Sciatic nerve (tissue), 2 donors: ENCODE measurements at places on chromosomes 1 and 21.

GRCh38 chr1:223820515-223820858, 25.3 kb downstream of the TP53BP2 start:
- no peak for DNase-seq

- DNase-seq = no peak
Observed at GRCh38 chr21:34020005-34020847, 53.2 kb upstream of the MRPS6 start.

DNA sequence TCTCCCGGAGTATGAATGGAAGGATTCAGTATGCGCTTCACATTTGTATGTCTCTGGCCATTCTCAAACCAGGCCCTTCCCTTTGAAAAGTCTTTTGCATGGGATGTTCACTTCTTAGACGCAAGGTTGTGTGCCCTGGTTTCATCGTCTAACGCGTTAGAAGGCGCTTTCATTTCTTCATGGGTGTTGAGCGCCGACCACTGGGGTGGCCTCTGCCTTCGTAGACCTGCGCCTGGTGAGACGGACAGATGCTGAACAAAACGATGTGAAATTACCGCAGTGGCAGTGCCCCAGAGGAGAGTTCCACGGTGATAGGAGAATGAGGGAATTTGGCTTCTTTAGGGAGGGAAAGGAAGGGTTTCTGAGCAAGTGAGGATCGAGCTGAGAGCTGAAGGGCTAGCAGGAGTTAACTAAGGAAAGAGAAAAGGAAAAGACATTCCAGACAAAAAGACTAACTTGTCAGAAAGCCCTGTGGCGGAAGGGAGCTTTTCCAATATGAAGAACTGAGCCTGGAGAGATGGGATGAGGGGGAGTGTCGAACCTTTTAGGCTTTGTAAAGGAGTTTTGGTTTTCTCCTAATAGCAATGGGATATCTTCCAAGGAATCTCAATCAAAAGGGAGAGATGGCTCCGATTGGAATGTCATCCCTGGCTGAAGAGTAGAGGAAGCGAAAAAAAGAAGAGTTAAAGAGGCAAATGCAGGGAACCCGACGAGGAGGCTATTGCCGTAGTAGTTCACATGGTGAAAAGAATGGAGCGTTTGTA, 951 bp downstream of the GGPS1 start:
- DNase-seq = no peak

DNA sequence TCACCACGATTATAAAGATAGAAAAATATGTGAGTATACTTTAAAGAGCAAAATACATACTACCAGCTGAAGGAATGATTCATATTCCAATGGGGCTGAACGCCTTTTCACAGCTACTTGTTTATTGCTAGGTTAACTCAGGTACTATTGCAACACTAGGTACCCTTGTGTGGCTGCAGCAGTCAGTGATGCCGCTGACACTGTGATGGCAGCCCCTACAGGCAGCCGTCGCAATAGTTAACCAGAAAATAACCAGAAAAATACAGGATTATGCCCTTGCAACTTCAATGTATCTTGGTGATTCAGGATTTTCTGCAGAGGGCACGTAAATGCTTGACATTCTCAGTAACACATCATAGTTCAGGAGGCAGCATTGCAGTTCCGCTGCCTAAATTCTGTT, 1.6 kb upstream of the MARK1 start:
- DNase-seq = no peak

DNA sequence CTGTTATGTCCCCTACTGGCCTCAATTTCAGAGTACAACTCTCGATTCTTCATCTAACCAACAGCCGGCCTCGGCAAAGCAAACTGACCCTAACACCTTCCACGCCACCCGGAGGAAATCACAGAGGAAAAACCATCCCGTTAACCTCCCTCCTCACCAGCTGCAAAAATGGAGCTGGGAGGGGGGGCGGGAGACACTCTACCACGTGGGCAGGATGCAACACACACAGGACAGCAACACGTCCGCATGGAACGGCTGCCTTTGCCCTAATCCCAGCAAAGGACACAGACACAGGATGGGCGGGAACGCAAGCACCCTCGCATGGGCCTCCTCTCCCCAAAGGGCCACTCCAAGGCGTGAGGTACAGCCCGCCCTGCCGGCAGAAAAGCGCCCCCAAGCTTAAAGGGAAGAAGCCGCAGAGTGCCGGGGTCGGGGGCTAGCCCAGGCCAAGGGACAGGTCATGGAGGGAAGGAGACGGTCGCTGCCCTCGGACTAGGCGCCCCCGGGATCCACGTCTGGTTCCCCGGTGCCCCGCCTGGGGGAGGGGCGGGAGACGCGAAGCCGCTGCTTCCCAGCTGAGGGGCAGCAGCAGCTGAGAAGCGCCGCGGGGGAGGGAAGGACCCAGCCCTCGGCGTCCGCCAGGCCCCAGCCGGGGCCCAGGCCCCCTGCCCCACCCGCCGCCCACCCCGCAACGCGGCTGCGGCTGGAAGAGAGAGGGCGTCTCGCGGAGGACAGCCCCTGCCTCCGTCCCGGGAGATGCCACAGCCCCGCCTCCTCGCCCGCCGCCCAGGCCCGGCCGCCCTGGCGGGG, 590 bp downstream of the FOXJ3 start:
- peak; percentile 76 for DNase-seq

DNA sequence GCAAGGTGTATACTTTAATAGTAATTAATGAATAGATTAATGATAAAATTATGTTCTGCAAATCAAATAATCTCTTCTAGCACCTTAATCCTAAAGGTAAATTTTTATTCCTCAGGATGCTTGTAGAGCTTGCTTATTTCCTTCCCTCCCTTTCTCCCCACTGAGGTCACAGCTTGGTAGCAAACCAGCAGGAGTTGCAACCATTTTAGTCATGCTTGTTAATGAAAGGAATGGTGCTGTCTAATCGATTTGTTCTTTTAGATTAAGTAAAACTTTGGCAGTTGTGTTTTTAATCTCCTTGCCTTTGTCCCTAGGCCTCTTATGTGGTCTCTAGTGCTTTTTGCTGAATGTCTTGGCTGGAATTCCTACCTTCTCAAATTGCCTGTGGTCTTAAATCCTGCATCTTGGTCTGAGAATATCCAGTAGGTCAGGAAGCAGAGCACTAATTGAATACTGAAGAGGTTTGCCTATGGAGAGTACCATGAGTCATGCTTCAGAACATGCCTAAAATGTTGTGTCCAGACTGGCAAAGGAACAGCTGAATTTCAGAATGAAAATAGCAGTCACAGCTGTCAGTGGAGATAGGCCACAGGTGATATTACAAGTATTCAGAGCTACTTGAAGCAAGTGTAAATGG, 36.3 kb upstream of the RWDD3 start:
- DNase-seq = no peak

GRCh38 chr1:177915641-177916040, 54.2 kb downstream of the SEC16B start:
- DNase-seq = no peak

GRCh38 chr21:45320261-45321025, 32.7 kb upstream of the POFUT2 start:
- DNase-seq = peak; percentile 64

DNA sequence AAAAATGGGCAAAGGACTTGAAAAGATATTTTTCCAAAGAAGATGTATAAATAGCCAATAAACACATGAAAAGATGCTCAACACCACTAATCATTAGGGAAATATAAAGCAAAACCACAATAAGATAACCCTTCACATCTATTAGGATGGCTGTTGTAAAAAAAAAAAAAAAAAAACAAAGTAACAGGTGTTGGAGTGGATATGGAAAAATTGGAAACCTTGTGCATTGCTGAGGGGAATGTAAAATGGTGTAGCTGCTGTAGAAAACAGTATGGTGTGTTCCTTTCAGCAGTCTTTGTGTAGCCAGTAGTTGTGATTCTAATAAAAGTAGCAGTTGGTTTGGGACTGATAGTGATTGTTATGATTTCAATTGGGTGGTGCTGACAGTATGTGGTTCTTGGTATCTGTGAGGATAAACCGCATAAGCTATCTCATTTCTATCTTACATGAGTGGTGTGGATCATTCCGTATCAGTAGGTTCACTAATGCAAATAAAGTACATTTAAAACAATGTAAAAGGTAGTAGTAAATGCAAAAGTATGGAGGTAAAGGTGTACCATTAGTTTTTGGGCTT, 19.9 kb downstream of the MAN1A2 start:
- no peak for DNase-seq

GRCh38 chr1:91490501-91490900, 10.2 kb upstream of the CDC7 start:
- no peak for DNase-seq

GRCh38 chr1:17009706-17010105, 2.0 kb downstream of the ATP13A2 start:
- no peak for DNase-seq

- DNase-seq = peak; percentile 84
Observed at GRCh38 chr1:22709891-22710700, 543 bp upstream of the EPHB2 start.

DNA sequence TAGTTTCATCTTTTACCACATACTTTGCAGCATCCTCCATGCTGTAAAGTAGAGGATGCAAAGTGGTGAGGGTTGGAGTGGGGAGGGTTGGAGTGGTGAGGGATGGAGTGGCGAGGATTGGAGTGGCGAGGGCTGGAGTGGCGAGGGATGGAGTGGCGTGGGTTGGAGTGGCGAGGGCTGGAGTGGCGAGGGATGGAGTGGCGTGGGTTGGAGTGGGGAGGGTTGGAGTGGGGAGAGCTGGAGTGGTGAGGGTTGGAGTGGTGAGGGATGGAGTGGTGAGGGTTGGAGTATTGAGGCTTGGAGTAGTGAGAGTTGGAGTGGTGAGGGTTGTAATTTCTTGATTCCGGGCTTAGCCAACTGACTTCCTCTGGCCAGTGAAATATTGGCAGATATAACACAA, 618.3 kb downstream of the MRPL39 start:
- DNase-seq = no peak
